ENCODE measurements at places on chromosomes 6 and 20.

DNA sequence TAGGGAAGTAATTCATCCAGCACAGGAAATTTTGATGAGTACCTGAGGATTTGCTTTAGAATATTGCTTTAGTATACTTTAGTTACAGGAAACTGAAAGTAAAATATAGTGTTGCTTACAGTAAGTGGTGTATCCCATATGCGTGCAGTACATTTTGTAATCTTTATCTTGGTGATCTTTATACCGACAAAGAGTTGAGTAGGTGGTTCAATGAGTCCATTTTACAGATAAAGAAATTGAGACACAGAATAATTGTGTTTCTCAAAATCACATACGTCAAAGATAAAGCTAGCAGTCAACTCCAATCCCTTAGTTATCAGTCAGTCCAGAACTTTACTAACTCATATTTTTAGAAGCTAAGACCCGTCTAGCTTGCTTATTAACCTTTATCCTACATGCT lies 65.8 kb upstream of the E2F3 start:
- DNase-seq, result no peak

GRCh38 chr6:89987140-89987539 lies 92.9 kb downstream of the GJA10 start:
- no peak for DNase-seq

- DNase-seq, result no peak
These were observed 48.3 kb downstream of the TRERF1 start for GRCh38 chr6:42403421-42403820.

DNA sequence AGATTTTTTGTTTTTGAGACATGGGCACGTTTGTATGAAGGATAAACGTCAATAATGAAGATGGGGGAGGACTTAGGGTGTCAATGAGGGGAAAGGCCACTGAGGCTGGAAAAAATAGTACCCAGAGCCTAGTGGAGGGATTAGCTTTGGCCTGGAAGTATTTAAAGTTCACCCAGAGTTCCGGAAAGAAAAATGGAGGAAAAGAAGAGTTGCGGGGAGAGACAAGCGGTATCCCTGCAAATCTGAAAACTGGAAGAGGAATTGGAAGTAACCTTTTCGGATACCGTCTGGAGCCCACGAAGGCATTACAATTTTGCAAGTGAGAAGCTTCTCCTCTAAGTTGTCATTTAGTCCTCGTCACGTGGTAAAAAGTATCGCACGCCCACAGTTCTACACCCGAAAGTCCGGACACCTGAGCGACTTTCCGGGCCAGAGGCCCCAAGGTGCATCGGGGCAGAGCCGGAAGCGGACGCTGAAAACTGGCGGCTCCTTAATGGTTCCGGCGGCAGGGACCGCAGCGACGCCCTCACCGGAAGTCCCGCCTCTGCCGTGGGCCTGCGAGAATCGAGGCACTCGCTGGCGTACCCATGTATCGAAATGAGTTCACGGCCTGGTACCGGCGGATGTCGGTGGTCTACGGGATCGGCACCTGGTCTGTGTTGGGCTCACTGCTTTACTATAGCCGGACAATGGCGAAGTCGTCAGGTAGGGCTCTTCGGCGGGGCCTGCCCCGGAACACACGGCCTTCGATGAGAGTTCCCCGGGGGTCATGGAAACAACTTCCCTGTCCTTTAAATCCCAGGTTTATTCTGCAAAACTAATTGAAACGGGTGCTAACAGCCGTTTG lies at the start of gene SMIM26:
TSS of gene SMIM26 (plus strand) at position 541 of the 847 bp plus-strand sequence. CDS start at position 588, 47 bp downstream.
- peak; percentile 93 for DNase-seq

- DNase-seq, result no peak
These were observed 25.5 kb downstream of the AMD1 start for GRCh38 chr6:110900028-110900598.

- DNase-seq, result no peak
These were observed 61.6 kb downstream of the KIAA0319 start for GRCh38 chr6:24584382-24584720.

DNA sequence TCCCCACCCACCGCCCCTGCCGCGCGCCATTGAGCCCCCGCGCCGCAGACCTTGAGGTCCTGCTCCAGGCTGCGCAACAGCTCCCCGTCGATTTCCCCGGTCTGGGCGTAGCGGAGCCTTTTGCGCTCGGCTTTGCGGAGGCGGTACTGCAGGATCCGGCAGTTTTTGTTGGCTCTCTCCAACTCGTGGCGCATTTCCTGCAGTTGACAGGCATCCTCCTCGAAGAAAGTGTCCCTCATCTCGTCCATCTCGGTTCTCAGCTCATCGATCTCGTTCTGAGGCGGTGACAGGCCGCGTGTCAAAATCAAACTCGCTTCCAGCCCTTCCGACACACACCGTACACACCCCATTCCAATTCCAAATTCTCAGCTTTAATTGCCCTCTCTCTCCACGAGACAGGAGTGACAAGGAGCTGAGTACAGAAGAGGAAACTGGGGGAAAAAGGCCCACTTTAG lies 4.3 kb downstream of the MTCL3 start:
- no peak for DNase-seq

DNA sequence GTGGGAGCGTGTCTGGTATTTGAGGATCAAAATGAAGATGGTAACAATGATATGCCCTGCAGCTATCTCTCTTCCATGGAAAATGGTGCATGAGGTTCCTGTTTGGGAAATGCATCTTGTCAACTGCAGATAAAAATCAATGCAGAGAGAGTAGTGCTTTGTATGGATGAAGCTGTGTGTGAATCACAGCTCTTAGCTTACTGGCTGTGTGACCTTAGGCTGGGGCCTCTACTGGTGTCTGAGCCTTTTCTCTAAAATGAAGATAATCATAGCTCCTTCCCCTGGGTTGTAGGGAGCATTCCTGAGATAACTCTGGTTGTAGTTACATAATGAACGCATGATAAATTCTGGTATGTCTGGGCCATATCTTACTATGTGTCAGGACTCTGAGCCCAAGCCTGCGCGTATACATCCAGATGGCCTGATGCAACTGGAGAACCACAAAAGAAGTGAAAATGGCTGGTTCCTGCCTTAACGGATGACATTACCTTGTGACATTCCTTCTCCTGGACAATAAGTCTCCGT lies 19.6 kb downstream of the ANGPT4 start:
- no peak for DNase-seq

GRCh38 chr6:163377561-163377960 lies 37.0 kb upstream of the QKI start:
- DNase-seq, result no peak

GRCh38 chr6:47071681-47072080 lies 29.5 kb upstream of the ADGRF1 start:
- DNase-seq, result no peak

- DNase-seq, result no peak
These were observed 40.0 kb downstream of the ALDH8A1 start for GRCh38 chr6:134909701-134910592.

DNA sequence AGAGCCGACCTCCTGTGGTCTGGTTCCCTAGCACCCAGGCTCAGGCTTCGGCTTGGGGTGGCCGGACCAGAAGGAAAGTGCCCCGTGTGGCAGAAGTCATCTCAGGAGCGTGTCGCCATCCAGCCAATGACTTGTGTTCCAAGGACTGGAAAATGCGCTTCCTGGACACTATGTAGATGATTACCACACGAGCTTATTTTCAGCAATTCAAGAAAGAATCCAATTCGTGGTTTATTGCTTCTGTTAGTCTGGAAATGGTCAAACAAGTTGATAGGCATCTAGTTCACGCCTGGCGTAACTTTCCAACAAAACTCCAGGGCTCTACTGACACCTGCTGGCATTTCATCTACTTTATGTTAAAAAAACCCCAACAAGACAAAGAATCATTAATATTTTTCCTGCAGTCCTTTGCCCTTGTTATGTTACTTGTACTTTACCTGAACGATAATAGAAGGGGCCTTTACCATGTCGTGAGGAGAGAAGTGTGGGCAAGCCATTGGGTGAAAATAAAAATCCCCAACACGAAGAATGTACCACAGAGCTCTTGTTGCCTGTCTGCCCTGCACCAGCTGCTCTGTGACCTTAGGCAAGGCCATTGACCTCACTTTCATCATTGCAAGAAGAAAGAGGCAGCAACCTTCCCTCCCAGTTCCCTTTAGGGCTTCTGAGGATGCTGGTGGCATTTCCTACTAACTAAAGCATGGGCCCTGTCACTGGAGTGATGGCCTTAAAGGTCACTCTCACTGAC lies 154.7 kb upstream of the LAMP5 start:
- peak; percentile 60 for DNase-seq

- no peak for DNase-seq
These were observed 18.6 kb downstream of the TAB2 start for GRCh38 chr6:149335924-149336608.

- no peak for DNase-seq
These were observed 523 bp downstream of the CPXM1 start for GRCh38 chr20:2799688-2800520.

- no peak for DNase-seq
These were observed 36.5 kb upstream of the TNFAIP3 start for GRCh38 chr6:137830511-137830911.

- DNase-seq, result peak; percentile 15
These were observed 994 bp downstream of the FOXC1 start for GRCh38 chr6:1610497-1611321.

- DNase-seq, result peak; percentile 17
These were observed 81.6 kb upstream of the PREP start for GRCh38 chr6:105484238-105485161.

DNA sequence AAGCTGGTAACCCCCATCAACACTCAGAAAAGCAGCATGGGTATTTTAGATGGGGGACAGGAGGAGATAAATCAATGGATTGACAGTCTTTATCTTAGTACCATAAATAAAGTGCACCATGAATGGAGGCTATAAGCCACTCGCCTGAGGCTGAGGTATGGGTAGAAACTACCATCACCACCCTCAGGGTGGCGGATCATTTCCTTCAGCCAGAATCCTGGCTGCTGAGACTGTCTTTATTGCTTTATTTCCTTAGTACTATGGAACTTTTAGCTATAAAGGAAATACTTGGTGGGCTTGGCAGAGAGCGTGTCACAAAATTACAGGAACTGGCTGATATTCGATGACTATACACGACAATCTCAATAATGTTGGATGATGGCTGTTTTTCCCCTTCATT lies 52.2 kb downstream of the STK38 start:
- DNase-seq, result no peak

- DNase-seq, result peak; percentile 87
These were observed 2.0 kb downstream of the CEBPB start for GRCh38 chr20:50192364-50193198.

- no peak for DNase-seq
These were observed 25.2 kb downstream of the SNPH start for GRCh38 chr20:1291191-1291741.

DNA sequence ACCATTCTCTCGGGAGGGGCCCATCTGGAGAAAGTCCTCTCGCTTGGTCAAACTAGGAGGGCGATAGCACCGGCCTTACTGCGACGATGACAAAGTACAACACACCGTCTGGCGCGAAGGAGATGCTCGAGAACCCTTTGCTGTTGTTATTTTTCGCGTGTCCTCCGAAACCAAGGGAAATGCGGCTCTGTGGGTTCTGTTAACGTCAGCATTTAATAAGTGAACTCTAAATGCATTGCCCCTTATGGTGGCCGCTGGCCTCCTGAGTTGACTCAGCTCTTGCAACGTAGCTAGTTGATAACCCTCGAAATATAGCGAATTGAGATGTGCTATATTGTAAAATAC lies 577 bp upstream of the SCAND1 start:
- peak; percentile 32 for DNase-seq

DNA sequence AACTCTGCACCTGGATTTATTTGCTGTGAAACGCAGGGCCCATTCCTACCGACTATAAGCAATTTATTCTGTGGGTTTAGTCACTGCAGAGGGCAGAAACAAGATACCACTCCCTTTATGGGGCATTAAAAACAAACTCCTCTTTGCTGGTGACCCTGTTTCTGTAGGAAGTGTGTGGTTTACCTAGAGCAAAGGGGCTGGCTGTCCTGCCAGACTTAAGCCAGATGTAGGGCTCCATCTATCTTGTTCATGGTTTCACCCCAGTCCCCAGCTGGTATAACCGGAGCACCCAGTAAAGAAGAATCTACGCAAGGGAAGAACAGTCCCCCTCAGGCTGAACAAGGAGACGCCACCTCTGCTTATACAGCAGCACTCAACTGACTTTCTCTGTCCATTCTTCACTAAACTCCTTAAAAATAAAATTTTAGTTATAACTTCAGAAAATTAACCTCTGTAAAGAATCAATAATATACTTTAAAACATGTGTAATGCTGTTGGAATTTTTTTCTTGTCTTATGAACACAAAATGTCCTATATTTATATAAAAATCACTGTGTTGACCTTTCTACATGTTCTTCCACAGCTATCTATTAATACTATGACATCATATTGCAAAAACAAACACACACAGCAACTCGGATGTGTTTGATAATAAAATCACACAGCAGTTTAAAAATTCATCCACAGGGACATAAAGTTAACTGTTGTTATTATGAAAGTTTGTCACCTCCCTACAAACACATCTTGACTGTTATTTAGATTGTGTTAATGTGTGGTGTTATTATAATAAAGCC lies 126.1 kb upstream of the RPS6KA2 start:
- DNase-seq, result no peak

DNA sequence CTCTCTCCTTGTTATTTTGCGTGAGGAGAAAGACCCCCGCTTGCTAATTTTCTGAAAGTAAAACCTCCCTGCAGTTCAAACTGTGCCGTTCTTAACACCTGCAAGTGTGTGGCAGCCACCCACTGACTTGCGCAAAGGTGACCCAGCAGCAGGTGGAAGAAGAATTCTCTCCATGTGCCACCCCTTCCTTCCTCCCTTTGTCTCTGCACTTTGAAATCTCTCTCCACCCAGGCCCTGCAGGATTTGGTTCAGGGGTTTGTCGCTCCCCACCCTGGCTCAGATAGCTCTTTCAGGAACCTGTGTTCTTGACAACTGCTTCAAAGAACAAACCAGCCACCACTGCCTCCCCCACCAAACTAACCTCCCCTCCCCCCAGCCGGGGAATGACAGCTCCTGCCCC lies 41.4 kb downstream of the ZNF831 start:
- no peak for DNase-seq

- DNase-seq, result peak; percentile 85
These were observed at the start of gene HMGA1 for GRCh38 chr6:34236443-34237315. Gene HMGA1 (plus strand): TSS chr6:34236873. CDS start chr6:34240781, 3,908 bp downstream.

DNA sequence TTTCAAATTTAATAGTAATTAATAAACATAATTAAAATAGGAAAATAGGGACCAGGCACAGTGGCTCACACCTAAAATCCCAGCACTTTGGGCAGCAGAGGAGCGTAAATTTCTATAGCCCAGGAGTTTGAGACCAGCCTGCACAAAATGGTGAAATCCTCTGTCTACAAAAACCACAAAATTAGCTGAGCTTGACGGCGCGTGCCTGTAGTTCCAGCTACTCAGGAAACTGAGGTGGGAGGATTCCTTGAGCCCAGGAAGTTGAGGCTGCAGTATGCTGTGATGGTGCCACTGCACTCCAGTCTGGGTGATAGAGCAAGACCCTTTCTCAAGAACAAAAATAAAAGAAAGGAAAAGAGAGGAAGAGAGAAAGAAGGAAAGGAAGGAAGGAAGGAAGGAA lies 1387.0 kb upstream of the ADGRB3 start:
- DNase-seq, result no peak

GRCh38 chr6:24900917-24901697 lies 34.7 kb downstream of the RIPOR2 start:
- DNase-seq, result no peak

- no peak for DNase-seq
These were observed 10.2 kb downstream of the TREML2 start for GRCh38 chr6:41190791-41191190.

- peak; percentile 73 for DNase-seq
These were observed 79.8 kb downstream of the KIF13A start for GRCh38 chr6:17907406-17908229.
